ENCODE measurements at places on chromosomes 5 and 9. TPM values are rescaled to one million over a fixed set of nuclear protein-coding genes. Genes with fewer than 3 reads are reported as not detected.
A peak's percentile ranks its signal among the peaks of the same experiment; 100 is the strongest.

ABO gene
- 23.0 TPM for total RNA-seq

RANBP3L gene
- 7.7 TPM for total RNA-seq

DNA sequence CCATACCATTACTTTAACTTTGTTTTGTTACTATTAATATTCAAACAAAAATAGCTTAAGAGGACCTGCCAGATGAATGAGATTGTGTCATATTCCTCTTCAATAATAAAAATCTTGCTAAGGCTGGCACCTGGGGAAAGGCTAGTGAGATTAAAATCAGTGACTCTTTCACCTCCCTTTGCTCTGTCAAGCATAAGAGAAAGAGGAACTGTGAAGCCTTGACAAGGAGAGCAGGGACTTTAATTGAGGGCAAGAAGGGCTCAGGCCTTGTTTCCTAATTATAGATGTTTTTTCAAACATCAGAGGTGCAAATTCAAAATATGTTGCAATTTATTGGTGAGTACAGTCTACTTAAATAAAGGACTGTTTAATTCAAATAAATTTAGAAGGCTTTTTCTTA is 91.7 kb downstream of the SPATA31D1 start:
- H3K27ac ChIP-seq = no peak overlapping the region
- H3K4me3 ChIP-seq = no peak overlapping the region
- no peak for DNase-seq
- no peaks in the 10 kb centered on the region for H3K36me3 ChIP-seq

DNA sequence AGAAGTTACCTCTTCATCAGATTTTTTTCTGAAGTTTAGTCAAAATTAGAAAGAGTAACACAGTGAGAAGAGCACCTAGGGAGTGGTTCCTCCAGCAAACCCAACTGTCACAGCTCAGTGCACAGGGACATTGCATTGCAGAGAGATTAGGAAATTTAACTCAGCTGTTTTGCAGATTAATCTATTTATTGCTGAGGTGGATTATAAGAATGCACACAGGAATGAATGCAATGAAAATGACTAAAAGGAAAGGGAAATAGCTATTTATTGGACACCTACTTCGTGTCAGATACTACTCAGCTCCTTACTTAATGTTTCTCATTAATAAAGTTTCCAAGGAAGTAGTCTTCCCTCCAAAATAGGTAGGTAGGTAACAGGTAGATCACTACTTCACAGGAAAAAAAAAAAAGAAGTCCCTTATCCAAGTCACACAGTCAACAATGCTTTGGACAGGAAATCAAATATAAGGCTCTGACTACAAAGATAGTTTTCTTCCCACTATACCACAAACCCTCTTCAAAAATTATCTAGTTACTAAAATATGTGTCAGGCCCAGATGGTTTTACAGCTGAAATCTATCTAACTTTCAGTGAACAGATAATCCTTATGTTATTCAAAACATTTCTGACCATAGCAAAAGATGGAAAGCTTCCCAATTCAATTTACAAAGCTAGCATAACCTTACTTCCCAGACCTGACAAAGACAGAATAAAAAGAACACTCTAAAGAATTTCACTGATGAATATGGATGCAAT is 442.2 kb upstream of the MPDZ start:
- DNase-seq = peak; percentile 8
- no peak overlapping the region for H3K27ac ChIP-seq
- H3K27me3 ChIP-seq = no peaks in the 10 kb centered on the region
- no peaks in the 10 kb centered on the region for H3K36me3 ChIP-seq
- H3K4me1 ChIP-seq = peaks cover 12% of the 10 kb centered on the region
- no peak overlapping the region for H3K4me3 ChIP-seq

DNA sequence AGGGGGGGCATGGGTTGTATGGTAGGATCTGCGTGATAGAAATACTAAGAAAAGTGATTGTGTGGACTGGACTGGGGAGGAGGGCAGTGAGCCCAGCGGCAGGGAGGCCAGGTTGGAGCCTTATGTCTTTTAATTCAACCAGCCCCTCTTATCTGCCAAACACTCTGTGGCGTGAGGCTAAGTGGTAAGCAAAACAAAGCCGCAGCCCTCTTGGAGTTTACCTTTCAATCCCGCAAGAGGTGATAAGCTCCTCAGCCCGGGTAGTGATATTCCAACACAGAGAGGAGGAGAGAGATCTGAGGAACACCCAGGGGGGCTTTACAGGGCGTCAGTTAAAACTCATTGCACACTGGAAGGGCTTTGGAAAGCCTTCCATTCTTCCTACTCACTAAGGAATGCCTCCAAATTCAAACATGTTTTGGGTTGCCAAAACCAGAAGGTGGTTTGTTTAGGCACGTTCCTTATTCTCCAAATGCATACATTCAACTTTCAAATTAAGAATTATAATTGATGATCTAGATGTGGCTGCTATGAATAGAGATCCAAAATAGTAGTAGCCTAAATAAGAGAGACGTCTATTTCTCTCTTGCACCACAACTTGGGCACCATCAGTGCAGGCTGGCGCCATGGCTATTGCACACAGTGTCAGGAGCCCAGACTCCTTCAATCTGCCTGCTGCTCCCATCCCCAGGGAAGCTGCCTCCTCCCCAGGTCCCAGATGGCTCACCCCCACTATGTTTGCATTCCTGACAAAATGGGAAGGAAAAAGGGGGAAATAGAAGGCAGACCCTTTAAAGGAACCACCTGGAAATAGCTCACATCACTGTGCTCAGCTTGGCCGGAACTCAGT is 75.1 kb upstream of the FSTL4 start:
- H3K4me1 ChIP-seq = no peaks in the 10 kb centered on the region
- no peak for DNase-seq
- H3K27ac ChIP-seq = no peak overlapping the region
- no peak overlapping the region for H3K4me3 ChIP-seq

- no peak overlapping the region for H3K4me3 ChIP-seq
- peak; percentile 10 for DNase-seq
- no peaks in the 10 kb centered on the region for H3K36me3 ChIP-seq
- H3K27ac ChIP-seq = no peak overlapping the region
- no peaks in the 10 kb centered on the region for H3K27me3 ChIP-seq
- no peaks in the 10 kb centered on the region for H3K4me1 ChIP-seq
Measured at GRCh38 chr5:149062371-149063016, 368 bp downstream of the SH3TC2 start.
